ENCODE measurements at places on chromosomes 5 and 9. TPM values are rescaled to one million over a fixed set of nuclear protein-coding genes. Genes with fewer than 3 reads are reported as not detected.

DNA sequence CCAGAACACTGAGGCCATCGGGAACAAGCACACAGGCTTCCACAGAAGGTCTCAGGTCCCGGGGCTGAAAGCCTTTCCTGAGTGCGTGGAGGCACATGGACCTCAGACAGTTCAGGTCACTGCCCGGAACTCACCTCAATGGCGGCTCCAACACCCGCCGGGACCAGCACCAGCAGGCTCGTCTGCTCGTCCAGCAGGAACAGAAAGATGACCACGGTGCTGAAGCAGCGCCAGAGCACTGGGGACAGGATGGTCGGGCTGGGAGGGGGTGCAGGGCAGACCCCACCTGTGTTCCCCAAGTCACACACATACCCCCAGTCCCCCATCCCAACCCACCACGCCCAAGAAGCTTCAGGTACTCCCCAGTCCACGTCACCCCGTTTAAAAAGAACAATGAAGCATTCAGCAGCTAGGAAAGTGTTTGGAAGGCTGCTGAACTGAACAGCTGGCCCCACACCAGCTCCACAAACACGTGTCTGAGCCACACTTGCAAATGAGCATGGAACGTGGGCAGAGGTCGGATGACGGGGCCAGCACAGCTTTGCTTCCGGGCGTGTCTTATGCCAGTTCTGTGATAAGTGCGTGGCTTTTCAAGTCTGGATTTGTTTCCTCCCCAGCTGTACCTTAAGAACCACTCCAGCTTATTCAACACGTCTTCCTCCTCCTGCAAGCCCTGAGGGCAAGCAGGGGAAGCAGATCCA is 14.6 kb downstream of the CLPTM1L start:
- DNase-seq: no peak

GRCh38 chr9:76891874-76892273 is 14.0 kb downstream of the PRUNE2 start:
- no peak for DNase-seq

DNA sequence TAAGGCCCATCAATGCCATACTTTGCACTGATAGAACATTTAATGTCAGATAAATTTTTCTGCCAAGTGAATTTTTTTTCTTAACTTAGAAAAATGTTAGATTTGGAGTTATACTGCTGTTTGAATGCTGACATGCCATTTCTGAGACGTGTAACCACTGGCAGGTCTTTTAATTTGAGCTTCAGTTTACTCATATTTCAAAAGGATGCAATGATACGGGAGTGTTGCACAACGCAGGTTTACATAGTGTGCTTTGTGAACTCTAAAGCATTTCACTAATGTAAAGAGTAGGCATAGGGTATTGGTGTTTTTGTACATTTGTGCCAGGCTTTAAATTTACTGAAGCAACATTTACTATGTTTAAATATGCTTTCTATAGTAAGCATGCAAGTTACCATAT is 4.2 kb downstream of the ZBTB43 start:
- DNase-seq: no peak

DNA sequence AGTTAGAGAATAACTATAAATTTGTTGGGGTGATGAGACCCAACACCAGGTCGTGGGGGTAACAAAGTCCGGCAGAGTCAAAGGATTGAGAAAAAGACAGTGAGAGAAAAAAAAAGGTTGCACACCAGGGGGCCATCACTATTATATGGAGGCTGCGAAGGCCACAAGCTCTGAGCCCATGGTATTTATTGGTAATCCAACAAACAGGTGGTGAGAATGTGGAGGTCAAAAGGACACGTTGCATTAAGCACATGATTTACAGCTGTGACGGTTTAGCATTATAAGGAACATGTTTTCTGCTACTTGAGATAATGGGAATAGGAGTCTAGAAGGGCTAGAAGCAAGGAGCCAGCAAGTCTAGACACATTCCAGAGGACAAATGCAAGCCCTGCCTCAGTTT is 2202.2 kb upstream of the C9orf72 start:
- DNase-seq: no peak

DNA sequence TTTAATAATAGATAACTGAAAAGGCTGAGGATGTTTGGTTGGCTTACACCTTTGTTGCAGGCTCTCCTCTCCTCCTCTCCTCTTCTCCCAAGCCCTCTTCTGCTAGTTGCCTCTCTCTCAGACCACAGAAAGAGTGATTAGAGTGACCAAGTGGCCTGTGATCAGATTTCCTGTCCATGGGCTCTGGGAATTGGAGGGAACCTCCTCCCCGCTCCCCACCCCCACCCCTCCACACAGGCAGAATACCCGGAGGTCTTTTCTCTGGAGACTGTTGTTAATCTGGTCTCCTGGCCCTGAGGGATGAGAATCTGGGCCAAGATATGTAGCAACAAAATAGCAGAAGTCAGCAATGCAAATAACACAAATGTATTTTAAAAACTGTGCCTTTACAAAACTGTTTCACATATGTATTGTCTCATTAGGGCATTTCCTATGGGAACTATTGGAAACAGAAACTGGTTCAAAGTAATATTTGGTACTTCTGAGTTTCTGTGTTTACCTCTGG is 361.3 kb downstream of the NR2F1-AS1 start:
- no peak for DNase-seq

Gene ZBTB26
- total RNA-seq: 16.2 TPM

Gene GGTA1
- total RNA-seq: 0.22 TPM

Gene CBY3
- not detected for total RNA-seq

Gene C5orf46
- total RNA-seq: 0.59 TPM

Gene FRRS1L
- 14.4 TPM for total RNA-seq

Data from mesothelial cell of epicardium (in vitro differentiated cells).